ENCODE measurements at places on chromosomes 3 and 15.

DNA sequence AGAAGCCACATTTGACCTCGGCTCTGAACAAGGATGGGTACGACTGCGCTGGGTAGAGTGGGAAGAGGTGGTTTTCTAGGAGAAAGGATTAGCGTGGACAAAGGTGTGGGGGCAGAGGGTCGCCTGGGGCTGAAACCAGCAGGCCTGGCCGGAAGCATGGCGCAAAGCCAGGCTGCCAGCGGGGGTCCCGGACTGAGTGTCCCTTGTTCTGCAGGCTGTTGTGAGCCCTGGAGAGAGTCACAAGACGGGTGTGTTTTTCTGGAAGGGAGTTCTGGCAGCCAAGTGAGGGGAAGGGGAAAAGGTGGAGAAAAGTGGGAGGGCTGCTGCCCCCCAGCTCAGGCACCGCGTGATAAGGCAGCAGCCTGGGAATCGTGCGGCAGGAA lies 98.5 kb upstream of the MEF2A start:
- no peak for DNase-seq

DNA sequence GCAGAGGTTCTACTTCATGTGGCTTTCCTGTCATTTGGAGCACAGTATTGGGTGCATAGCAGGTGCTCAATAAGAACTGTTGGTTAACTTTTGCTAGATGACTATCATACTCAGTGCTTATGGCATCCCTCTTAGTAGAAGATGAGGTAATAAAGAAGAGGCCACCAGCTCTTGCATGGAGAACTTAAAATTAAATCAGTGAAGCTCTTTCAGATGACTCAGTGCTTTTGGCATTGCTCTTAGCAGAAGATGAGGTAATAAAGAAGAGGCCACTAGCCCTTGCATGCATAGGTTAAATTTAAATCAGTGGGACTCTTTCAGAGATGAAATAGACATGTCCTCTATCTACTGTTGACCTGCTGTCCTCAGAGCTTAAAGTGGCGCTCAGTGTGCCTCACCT lies 109.4 kb upstream of the FGF7 start:
- DNase-seq: no peak

- DNase-seq: no peak
These were observed 95.9 kb downstream of the GALK2 start for GRCh38 chr15:49265911-49266310.

GRCh38 chr3:87491843-87492242 lies 215.5 kb upstream of the POU1F1 start:
- DNase-seq: no peak

DNA sequence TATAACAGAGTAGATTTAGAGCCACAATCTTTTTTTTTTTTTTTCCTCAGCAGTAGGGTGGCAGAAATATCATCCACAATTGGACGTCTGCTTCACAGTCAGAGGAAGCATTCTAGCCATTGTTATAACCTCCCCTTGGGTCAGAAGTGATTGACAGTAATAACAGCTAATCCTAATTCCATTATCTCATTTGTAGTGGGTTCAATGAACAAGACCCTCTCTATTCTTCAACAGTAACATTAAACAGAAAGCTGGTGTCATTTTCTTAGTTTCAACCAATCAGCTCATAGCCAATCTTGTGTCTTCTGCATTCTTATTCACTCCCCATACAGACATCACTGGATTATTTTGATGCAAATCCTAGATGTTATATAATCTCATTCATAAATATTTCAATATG lies 44.6 kb downstream of the QTRT2 start:
- DNase-seq: no peak

DNA sequence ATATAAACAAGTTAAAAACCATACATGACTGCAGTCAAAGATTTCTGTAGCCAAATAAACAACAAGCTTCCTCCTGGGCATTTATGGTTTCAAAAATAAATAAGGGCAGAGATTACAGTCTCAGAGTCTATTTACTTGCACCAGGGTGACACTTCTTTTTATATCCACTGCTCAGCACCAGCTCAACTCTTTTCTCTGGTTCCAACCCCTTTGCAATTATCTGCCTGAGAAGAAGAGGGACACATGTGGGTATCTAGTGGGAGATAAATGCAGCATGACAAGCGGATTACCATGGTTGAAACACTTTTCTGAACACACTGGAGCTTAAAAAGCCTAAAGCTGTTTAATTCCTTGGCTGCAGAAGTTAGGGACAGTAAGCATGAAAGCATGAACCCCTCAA lies 311.5 kb downstream of the CNTN3 start:
- DNase-seq: no peak

DNA sequence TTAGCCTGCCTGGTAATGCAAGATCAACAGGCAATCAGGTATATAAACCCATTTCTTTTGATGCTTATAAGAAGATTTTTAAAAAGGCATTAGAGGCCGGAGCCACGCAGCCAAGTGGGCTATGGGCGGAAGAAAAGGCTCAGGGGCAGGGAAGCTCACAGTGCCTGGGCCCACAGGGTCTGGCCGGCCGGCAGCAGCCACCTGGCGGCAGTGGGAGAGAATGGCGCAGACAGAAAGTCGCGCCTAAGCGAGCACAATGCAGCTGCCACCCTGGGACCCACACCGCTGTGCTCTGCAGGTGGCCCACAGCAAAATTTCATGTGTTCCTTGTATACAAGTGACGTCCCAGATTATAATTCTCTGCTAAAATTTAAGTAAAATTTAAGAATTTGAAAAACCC lies 448.6 kb upstream of the RASGRP1 start:
- no peak for DNase-seq

DNA sequence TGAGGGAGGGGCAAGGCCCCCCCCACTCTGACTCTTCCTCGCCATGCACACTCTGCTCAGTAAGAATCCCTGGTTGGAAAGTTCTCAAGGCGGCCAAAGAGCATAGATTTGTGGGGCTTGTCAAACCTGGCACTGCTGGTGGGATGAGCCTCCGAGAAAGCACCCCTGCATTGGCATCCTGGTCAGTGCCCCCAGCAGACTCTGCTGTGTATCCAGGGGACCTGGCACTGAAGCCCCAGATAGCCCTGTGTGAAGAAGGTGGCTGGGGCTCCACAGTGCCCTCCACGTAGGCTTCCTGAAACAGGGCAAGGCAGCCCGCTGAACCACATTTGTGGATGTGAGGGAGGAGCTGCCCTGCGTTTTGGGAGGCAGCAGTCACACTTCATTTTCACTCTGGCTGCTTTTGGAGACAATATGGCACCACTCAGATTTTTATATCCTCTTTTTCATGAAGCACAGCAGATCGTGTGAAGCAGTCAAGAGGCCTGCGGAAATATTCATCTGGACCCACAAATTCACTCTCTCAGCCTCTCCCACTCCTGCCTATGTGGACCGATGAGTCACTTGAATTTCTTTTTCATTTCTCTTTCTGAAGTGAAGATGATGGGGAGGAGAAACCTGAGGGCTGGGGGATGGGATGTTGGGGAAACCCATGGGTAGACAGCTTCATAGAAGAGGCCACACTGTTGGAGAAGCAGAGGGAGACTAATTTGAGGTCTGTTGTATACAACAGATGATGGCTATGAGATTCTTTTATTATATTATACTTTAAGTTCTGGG lies 88.7 kb upstream of the BCL6 start:
- DNase-seq: no peak

GRCh38 chr3:134904776-134905646 lies 110.0 kb downstream of the EPHB1 start:
- no peak for DNase-seq

- DNase-seq: no peak
These were observed 24.3 kb downstream of the SNX33 start for GRCh38 chr15:75671730-75672602.

- DNase-seq: no peak
These were observed 6.4 kb downstream of the MED12L start for GRCh38 chr3:151091685-151092345.

DNA sequence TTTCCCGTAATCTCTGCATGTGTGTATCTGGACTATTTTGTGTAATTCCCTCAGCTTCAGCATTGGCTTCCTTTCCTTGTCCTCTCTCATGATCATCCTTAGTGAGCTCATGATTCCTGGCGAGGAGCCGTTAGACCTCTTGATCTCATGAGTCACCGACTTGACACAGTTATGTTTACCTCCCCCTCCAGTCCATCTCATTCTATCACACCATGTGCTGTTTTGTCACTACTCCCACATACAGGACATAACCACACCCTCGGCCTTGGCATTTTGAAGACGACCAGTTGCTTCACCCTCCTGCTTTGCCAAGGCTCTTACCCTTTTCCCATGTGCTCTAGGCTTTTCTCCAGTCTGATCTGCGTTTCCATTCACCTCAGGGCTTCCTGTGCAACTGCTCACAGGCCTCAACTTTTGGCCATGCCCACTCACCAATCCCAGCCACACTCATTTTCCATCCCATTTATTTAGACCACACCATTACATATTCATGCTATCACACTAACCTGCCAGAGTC lies 41.5 kb downstream of the CP start:
- no peak for DNase-seq

GRCh38 chr3:177807150-177807875 lies 610.0 kb upstream of the TBL1XR1 start:
- no peak for DNase-seq

DNA sequence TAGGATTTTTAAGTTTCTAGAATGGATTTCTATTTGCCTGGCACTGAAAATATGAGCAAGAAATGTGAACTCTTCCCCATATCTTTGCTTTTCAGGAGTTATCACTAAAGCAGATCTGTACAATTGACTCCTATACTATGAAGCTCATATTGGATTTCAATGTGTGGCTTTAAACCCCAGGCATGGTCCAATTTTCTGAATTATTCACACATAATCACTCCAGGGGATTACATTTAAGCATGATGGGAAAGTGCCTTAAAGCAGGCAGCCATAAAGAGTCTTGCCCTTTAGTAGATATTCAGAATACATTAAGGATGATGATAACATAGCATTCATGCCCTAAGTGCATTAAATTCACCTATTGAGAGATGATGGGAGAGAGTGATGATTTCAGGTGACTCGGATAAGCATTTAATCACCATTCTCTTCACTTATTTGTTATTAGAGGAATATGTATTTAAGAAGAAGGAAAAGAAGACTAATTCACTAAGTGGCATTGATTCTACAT lies 331.8 kb upstream of the ROBO1 start:
- DNase-seq: no peak

Data from germinal center (tissue), 1 donor.